ENCODE measurements at places on chromosomes 13 and 19. TPM values are rescaled to one million over a fixed set of nuclear protein-coding genes. Genes with fewer than 3 reads are reported as not detected.

Gene FPR2
- total RNA-seq, result not detected

DNA sequence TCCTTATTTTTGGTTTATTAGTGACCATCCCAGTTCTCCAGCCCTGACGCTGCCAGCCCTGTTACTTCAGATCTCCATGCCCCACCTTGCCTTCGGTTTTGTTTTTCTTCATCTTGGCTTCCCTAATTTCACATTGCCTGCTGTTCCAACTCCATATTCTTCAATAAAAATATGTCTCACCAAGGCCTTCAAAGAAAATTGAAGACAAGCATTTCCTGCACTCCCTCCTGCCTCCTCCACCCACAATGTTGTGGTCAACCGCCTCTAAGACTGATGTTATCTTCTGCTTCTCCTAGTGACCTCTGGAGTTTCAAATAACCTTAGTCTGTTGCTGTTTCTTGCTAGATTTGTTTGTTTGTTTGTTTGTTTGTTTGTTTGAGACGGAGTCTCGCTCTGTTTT, 14.6 kb downstream of the PLD3 start:
- DNase-seq, result peak; percentile 76

- no peak for DNase-seq
Measured at GRCh38 chr19:11191273-11191755, 6.0 kb downstream of the KANK2 start.

GRCh38 chr13:37944869-37945442, 75.4 kb upstream of the TRPC4 start:
- DNase-seq, result no peak

DNA sequence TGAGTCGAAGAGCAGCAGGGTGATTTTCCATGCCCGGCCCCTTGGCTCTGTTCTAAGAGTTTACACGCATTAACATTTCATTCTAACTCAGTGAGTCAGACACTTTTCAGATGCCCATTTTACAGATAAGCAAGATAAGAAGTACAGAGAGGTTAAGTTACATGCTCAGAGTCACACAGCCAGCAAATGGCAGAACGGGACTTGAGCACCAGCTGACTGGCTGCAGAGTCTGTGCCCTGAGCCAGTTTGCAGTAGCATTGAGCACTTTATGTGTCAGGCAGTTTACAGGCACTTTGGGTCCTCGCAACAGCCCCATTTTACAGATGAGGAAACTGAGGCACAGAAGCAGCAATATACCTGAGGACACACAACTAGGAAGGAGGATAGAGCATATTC, 19.0 kb downstream of the CCDC8 start:
- no peak for DNase-seq

Gene LILRA6
- total RNA-seq, result not detected

GRCh38 chr19:3094601-3095440, 659 bp downstream of the GNA11 start:
- no peak for DNase-seq

- DNase-seq, result peak; percentile 87
Measured at GRCh38 chr19:46714444-46715106, 2.3 kb downstream of the PRKD2 start.

Gene BRME1
- 4.4 TPM for total RNA-seq

GRCh38 chr19:40594255-40594654, 6.9 kb upstream of the LTBP4 start:
- DNase-seq, result no peak

Gene FAM32A
- 64.6 TPM for total RNA-seq

GRCh38 chr19:51708811-51709210, 15.0 kb downstream of the HAS1 start:
- DNase-seq, result no peak

DNA sequence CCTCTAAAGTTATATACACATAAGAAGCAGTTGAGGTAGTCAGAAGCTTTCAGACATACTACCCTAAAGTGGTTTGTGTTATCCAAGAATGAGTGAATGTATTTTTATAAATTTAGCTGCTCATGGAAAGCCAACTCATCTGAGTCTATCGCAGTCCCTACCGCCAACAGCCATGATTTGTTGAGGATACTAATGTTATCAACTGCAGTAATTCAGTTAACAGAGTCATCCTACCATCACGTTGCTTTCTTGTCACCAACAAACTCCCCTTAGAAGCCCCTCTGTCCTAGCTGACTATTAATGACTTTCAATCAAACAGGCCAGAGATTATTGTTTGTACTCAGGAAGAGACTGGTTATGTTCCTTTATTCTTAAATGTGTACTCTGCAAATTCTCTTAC, 169.9 kb downstream of the DCT start:
- DNase-seq, result no peak

Data from activated CD8-positive, alpha-beta memory T cell treated with anti-CD3 and anti-CD28 coated beads, Interleukin-2, amount 10 ng/mL, durations not matched to agents 7 days and 5 days (primary cell).